Aortic smooth muscle cell (primary cell): ENCODE measurements at places on chromosomes 11 and 22. TPM values are rescaled to one million over a fixed set of nuclear protein-coding genes. Genes with fewer than 3 reads are reported as not detected.

Gene BEST1
- total RNA-seq = 1.2 TPM in 2 replicates

Gene SYT8
- total RNA-seq = 0.26 TPM in 1 of 2 replicates, not detected in the other

Gene KCTD21
- 7.9 and 8.6 TPM in 2 replicates for total RNA-seq

Gene CCDC87
- total RNA-seq = 0.26 and 0.44 TPM in 2 replicates

Gene SMIM38
- total RNA-seq = 0.13 and 0.44 TPM in 2 replicates

Gene TMEM191C
- total RNA-seq = 2.9 and 3.0 TPM in 2 replicates

Gene RAC2
- total RNA-seq = 3.0 and 4.4 TPM in 2 replicates

Gene INSC
- total RNA-seq = 1.1 and 1.6 TPM in 2 replicates

Gene SNX19
- 43.6 and 74.0 TPM in 2 replicates for total RNA-seq

Gene GRAP2
- total RNA-seq = not detected in 2 replicates

Gene PRSS23
- 574 and 779 TPM in 2 replicates for total RNA-seq

Gene CELSR1
- total RNA-seq = 1.6 and 1.8 TPM in 2 replicates

Gene SEPTIN5
- total RNA-seq = 25.6 and 30.7 TPM in 2 replicates
